ENCODE measurements at places on chromosomes 2 and 18.
A peak's percentile ranks its signal among the peaks of the same experiment; 100 is the strongest.

DNA sequence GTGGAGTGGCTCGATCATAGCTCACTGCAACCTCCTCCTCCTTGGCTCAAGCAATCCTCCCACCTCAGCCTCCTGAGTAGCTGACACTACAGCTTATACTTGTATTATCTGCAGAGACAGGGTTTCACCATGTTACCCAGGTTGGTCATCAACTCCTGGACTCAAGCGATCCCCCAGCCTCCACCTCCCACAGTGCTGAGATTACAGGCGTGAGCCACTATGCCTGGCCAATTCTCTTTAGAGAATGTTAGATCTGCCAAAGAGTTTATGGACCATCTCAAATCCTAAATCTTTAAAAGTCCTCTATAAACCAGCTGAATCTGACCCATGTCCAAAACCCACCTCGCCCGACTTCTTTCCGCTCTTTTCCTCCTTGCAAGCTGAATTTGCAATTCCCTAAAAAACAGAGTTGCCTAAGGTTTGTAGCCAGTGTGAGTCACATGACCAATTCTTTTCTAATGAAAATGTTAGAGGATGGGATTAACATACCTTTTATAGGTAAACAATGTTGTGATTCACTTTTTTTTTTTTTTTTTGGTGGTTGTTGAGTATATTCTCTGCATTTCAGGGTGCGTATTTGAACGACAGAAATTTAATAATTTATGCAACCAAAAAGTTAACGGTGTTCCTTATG is 2.4 kb upstream of the PMAIP1 start:
- DNase-seq = no peak

- no peak for DNase-seq
Observed at GRCh38 chr18:33123862-33124518, 316.5 kb downstream of the CCDC178 start.

DNA sequence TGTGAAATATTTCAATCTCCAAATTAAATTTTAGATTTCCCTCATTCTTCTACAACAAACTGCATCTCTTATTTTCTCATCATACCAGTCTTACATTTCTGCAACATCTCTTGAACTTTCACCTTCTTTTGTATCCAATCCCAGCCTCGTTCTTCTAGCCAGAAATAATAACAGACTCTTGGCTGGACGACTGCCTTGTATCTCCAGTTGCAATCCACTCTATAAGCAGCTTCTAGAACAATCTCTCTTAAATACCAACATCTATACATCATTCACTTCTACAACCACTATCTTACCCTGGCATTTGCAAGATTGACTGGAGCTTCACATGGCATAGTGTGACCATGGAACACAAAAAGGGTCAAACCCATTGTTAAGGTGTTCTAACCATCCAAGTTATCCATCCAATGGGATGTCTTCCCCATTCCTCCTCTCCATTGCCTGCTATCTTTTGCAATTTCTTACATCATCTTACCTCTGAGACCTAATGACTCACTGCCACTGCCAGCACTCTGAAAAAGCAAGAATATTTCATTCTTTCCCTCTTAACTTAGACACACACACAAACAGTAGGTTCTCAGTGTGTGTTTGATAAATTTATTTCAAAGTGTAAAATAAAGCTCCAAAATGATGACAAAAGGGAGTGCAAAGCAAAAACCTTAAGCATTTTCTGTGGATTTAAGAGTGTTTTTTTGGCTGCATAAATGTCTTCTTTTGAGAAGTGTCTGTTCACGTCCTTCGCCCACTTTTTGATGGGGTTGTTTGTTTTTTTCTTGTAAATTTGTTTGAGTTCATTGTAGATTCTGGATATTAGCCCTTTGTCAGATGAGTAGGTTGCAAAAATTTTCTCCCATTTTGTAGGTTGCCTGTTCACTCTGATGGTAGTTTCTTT is 145.6 kb downstream of the METTL4 start:
- DNase-seq = no peak

DNA sequence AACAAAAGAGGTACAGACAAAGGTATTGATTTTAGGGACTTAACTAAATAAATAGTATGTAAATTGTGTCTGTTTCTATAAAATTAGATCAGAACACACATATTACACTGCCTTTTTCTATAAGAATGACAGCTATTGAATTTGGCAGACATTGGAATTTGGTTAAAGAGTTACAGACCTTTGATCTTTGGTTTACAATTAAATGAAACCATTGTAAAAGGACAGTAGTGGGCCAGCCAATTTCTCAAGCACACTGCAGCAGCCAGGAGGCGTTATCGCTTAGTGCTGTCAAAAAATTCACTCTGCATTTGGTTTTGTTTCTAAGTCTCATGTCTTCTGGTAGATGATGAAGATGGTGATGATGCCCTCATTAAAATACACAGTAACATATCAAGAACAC is 175.9 kb downstream of the NR4A2 start:
- DNase-seq = no peak

GRCh38 chr2:145592361-145592760 is 1072.4 kb upstream of the ZEB2 start:
- DNase-seq = peak; percentile 22

- DNase-seq = no peak
Observed at GRCh38 chr2:2914252-2914651, 463.4 kb downstream of the EIPR1 start.

GRCh38 chr2:111186121-111186715 is 65.5 kb downstream of the BCL2L11 start:
- DNase-seq = no peak

DNA sequence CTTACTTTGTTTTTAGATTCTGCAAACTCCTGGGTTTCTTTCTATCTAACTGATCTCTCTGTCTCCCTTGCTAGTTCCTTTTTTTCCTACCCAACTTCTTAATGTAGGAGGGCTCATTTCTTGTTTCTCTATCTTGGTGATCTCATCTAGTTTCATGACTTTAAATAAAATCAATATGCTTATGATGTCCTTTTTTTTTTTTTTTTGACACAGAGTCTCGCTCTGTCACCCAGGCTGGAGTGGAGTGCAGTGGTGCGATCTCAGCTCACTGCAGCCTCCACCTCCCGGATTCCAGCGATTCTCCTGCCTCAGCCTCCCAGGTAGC is 42.2 kb upstream of the IL1RL1 start:
- DNase-seq = no peak

- no peak for DNase-seq
Observed at GRCh38 chr2:156573710-156574109, 137.5 kb downstream of the GPD2 start.

- DNase-seq = no peak
Observed at GRCh38 chr2:109497911-109498870, 115.6 kb downstream of the SEPTIN10 start.

GRCh38 chr2:203586206-203586605 is 51.1 kb upstream of the RAPH1 start:
- DNase-seq = no peak

DNA sequence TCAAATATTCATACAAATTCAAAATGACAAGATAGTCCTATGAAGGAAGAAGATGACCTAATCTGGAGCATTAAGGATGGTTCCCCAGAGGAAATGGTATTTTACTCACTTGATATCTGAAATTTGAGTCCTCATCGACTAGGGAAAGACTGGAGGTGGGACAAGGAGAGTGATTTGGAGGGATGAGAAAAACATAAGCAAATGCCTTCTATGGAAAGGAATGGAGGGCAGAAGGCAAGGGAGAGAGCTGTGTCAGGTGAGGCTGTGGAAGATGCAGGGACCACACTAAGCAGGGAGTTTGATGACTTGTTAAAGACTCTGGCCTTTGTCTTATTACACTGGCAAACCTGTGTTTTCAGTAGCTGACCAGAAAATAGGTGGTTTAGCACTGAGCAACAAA is 38.4 kb downstream of the CALCRL start:
- DNase-seq = no peak

GRCh38 chr2:132268977-132269523 is 107.3 kb upstream of the ANKRD30BL start:
- no peak for DNase-seq

DNA sequence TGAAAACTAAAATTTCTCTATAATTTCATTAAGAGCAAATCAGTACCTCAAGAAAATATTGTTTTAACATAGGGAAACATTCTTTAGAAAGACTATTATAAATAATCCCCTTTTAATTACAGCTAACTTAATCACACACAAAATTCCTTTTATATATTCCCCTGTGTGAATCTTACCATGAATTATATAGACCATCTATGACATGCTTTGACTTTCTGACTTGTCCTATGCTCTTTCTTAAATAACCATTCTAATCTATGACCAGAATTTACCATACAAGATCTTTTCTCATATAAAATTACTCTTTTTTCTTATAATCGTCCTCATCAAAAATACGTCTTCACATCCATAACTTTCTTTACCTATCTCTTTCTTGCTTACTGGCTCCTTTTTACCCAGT is 824.2 kb upstream of the FAM98A start:
- DNase-seq = no peak

GRCh38 chr2:119575439-119575838 is 31.2 kb downstream of the CFAP221 start:
- no peak for DNase-seq

GRCh38 chr2:226971770-226972169 is 135.9 kb downstream of the RHBDD1 start:
- no peak for DNase-seq

DNA sequence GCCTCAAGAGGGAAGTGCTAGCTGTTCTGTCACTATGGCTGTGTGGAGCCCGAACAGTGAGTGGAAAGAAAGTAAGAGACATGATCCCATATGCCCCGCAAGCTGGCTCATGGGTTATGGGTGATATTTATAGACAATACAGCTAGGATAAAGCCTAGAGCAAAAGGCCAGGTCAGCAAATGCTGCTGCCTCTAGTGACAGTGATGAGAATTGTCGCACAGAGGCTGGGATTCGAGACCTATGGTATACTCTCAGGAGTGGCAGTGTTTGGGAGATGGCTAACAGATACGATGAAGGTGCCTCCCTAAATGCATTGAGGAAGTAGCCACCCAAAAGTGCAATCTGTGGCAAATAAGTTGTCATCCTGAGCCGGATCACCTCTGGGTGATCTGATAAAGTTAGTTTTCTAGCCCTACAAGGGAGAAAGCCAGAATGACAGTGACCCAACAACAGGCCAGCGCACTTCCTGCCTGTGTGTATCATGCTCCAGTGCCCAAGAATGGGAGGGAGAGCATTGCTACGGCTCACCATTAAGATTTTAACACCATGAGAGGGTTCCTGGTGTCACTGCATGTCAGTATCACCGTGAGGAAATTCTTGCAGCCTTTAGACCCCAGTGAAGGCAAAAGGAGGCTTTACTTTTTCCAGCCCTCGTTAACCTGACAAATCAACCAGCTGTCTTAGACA is 92.2 kb upstream of the TGFA start:
- DNase-seq = no peak

Measured in iPS DF 6.9 (cell line).